Breast epithelium (tissue), 4 donors: ENCODE measurements at places on chromosomes 4 and X. TPM values are rescaled to one million over a fixed set of nuclear protein-coding genes. Genes with fewer than 3 reads are reported as not detected.

GRCh38 chr4:33883111-33883510 lies 2361.2 kb downstream of the ARAP2 start:
- no peak for DNase-seq
- no peaks in the 10 kb centered on the region for H3K27me3 ChIP-seq
- H3K36me3 ChIP-seq, result no peaks in the 10 kb centered on the region
- no peaks in the 10 kb centered on the region for H3K4me1 ChIP-seq
- H3K27ac ChIP-seq, result no peak overlapping the region
- no peak overlapping the region for H3K4me3 ChIP-seq

- no peaks in the 10 kb centered on the region for H3K4me1 ChIP-seq
- peaks cover 36% of the 10 kb centered on the region for H3K27me3 ChIP-seq
- no peak for DNase-seq
- no peaks in the 10 kb centered on the region for H3K36me3 ChIP-seq
- H3K27ac ChIP-seq, result no peak overlapping the region
These were observed 19.6 kb upstream of the FGF16 start for GRCh38 chrX:77427611-77428010.

DNA sequence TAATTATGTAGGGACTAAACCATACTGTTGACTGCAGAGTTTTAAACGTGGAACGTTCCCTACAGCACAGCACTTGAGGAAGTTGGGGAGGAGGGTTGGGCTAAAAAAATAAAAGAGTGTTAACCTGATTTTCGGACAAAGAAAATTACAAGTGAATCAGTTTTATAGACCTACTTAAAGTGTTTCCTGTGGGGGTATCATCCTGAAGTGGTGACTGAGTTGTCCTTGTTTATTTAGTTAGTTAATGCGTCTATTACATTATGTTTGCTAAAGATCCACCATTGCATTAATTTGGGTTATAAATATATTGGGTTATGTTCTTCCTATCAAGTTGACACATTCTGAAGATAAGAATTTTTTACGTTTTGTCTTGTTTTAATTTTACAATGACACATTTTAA lies 14.7 kb downstream of the UNC5C start:
- no peak overlapping the region for H3K4me3 ChIP-seq
- H3K27ac ChIP-seq, result no peak overlapping the region
- H3K4me1 ChIP-seq, result no peaks in the 10 kb centered on the region
- no peaks in the 10 kb centered on the region for H3K27me3 ChIP-seq

The GNRHR gene
- total RNA-seq, result not detected

The MGARP gene
- total RNA-seq, result 3.8 TPM

The TMEM35A gene
- total RNA-seq, result 2.1 TPM

The XK gene
- under 0.01 TPM for total RNA-seq

The CPZ gene
- total RNA-seq, result 13.4 TPM
